ENCODE measurements at places on chromosomes 13 and 19.
A peak's percentile ranks its signal among the peaks of the same experiment; 100 is the strongest.

- no peak for DNase-seq
Observed at GRCh38 chr19:57210381-57210780, 19.1 kb downstream of the ZNF264 start.

DNA sequence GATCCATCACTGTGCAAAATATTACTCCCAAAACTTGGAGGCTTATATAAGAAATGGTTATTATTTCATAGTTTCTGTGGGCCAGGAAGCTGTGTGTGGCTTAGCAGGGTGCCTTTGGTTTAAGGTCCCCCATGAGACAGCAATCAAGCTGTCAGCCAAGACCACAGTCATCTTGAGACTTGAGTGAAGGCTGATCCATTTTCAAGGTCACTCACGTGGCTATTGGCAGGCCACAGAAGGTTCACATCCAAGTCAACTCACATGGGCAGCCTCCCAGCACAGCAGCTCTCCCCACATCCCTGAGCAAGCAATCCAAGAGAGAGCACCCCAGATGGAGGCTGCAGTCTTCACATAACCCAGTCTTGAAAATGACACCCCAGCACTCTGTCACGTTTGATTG lies 537.4 kb downstream of the MYO16 start:
- DNase-seq: no peak

GRCh38 chr19:38457202-38457601 lies 23.7 kb downstream of the RYR1 start:
- DNase-seq: no peak

DNA sequence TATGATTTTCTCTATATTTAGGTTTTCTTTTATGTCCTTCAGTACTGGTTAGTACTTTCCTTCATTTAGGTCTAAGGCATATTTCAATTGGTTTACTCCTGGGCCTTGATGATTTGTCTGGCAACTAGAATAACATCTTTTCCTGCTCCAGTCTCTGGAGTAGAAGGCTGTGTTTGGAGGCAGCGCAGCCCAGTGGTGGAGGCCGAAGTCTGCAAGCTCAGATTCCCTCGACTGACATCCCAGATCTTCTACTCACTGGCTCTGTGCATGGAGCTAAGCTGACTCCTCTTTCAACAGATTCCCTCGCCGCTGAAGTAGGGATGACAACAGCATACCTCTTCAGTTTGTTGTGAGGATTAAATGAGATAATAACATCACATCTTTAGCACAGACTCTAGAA lies 141.0 kb downstream of the RAP2A start:
- DNase-seq: no peak

GRCh38 chr13:107974409-107974808 lies 240.9 kb downstream of the LIG4 start:
- DNase-seq: no peak

GRCh38 chr13:114141261-114141996 lies 9.0 kb upstream of the RASA3 start:
- no peak for DNase-seq

DNA sequence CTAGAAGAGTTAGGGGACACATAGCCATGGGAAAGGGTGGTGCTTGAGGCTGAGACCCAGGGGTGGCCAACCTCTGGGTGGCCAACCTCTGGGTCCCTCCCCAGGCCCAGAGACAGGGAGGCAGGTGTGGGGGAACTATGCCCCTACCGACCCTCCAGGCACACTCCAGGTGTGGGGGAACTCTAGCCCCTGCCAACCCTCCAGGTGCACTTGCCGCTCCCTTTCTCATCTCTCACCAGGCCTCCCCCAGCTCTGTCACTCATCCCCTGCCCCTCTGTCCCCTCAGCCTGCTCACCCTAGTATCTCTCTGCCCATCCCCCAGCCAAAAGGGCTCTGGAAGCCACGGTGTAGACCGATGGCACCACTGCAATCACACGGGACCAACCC lies 10.6 kb upstream of the VSTM2B start:
- DNase-seq: no peak

- no peak for DNase-seq
Observed at GRCh38 chr13:31908696-31909411, 122.7 kb upstream of the FRY start.

DNA sequence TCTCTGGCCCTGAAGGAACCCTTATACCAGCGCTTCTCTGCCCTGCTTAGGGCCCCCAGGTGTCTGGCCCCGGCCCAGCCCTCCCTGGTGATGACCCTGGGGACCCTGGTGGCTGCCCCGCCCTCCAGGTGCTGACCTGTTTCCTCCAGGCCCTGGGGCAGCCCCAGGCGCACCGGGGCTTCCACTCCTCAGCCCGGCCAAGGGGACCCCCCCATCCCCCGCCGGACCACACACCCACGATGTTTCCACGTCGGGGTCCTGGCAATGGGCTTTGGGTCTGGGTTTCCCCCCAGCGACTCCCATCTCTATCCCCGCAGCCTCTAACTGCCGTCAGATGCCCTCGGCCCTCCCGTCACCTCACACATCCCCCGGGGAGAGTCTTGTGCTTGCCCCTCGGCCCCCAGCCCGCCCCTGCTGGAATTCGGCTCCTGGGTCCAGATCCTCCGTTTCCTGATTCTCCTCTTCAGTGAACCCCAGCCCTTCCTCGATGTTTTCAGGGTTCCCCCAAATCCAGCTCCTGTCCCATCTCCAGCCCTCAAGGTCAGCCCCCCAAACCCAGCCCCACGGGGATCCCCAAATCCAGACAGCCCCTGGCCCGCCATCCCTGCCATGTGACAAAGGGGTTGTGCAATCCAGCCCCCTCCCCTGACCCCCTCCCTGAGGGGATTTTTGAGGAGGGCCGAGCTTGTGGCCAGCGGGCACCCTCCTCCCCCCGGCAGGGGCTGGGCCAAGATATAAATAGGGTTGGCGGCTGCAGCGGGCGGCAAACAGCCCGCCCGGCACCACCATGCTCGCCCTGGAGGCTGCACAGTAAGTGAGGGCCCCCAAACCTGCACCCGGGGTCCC lies at the start of gene SPIB:
TSS of gene SPIB (plus strand) at position 763 of the 846 bp plus-strand sequence. CDS start at position 788, 25 bp downstream.
- DNase-seq: no peak

GRCh38 chr19:39823686-39824085 lies 10.3 kb downstream of the DYRK1B start:
- DNase-seq: no peak

DNA sequence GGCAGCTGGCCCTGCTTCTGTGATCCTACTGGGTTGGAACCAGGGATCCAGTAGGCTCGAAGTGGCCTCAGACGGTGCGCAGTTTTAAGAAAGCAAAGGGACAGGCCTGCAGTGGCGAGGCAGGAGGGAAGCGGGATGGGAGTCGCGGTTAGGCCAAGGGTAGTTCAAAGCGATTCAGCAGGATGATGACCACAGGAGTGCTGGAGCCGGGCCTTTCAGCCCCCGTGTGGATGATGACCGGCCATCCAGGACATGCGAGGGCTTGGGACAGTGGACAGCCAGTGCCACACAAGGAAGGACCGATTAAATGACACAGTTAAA lies 854 bp downstream of the RNASEH2B start:
- no peak for DNase-seq

DNA sequence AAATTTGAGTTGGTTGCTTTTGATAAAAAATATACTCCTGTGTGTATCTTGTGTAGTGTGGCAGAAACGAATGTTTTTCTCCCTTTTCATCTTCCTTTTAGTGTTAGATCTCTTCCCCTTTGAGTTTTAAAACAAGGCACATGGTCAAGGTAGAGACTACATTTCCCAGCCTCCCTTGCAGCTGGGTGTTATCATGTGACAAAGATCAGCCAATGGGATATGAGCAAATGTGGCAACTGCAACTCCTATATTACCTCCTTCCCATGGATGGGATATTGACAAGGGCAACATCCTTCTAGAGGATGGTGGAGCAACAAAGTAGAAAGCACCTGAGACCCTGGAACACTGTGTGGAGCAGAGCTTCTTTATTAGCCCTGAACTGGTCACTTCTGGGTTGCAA lies 42.4 kb downstream of the ADGRE3 start:
- DNase-seq: no peak

DNA sequence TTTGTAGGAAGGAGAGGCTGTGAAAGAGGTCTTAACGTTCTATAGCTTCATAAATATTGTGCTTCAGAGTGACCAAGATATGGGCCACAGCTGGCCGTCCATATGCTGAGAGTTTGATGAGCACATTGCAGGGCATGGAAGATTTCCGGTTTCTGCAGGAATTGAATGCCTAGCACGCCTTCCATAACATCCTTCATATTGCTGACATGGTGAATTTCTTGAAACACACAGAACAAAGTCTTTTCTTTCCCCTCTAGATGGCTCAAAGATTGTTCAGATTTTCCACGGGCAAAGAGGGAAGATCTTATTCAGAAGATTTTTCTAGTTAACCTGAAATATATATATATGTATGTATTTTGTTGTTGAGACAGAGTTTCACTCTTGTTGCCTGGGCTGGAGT lies 42.4 kb downstream of the ADGRE2 start:
- no peak for DNase-seq

DNA sequence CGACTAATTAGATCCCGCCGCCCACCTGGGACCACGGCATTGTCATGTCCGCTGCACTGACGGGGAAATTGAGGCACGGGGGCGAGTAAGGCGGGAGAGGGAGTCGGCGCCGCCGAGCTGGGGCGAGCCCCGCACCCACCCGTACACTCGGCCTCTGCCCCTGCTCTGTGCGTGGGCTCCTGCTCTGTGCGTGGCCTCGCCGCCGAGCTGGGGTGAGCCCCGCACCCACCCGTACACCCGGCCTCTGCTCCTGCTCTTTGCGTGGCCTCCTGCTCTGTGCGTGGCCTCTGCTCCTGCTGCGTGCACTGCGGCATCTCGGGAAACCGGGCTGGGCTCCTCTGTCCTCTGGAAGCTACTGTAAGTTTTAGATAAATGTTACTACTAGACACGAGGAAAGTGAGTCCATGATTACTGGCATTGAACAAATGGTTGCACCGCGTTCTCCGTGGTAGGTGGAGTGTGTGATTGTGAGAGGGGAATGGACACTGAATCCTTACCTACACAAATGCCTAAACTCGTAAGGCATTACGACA lies 826 bp upstream of the C1QTNF9 start:
- no peak for DNase-seq

DNA sequence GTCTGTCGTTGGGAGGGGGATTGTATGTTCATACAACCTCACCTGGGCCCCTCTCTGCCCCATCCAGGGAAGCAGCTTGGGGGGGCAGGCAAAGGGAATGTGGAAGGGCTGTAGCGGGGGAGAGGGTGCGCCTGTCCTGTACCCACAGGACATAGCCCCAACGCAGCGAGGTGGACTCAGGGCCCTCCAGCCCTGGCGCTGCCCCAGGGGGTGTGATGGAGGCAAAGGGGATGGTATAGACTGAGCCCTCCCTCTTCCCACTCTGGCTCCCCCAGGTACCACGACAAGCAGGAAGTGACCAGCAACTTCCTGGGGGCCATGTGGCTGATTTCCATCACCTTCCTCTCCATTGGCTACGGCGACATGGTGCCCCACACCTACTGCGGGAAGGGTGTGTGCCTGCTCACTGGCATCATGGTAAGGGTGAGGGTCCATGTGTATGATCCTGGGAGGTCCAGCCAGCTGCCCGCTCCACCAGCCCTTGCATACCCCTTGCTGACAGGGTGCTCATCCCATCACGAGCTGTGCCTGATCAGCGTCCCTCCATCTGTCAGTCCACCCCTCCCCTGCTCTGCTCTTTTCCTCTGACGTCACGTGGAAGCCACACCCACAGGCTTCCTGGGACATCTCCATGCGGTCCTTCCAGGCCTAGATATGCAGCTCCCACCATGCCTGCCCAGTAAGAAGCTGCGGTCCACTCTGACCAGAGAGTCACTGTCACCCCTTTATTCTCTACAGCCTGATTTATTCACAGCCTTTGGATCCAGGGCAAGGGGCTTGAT lies 18.3 kb downstream of the KCNN1 start:
- DNase-seq: no peak

DNA sequence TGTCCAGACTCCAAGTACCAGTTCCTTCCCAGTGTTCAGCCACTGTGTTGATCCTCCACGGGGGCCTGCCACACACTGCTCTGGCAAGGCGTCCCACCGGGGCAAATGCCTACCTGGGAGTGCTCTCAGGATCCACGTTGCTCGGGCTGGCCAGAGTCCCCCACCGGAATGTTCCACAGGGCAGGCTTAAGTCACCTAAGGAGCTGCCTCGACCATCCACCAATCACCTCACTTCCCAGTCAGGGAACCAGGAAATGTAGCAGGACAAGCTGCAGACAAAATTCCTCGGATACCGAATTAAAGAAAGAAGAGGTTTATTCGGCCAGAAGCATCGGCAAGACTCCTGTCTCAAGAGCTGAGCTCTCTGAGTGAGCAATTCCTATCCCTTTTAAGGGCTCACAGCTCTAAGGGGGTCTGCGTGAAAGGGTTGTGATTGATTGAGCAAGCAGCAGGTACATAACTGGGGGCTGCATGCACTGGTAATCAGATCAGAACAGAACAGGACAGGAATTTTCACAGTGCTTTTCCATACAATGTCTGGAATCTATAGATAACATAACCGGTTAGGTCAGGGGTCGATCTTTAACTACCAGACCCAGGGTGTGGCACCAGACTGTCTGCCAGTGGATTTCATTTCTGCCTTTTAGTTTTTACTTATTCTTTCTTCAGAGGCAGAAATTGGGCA lies 56.9 kb upstream of the EDNRB start:
- no peak for DNase-seq

DNA sequence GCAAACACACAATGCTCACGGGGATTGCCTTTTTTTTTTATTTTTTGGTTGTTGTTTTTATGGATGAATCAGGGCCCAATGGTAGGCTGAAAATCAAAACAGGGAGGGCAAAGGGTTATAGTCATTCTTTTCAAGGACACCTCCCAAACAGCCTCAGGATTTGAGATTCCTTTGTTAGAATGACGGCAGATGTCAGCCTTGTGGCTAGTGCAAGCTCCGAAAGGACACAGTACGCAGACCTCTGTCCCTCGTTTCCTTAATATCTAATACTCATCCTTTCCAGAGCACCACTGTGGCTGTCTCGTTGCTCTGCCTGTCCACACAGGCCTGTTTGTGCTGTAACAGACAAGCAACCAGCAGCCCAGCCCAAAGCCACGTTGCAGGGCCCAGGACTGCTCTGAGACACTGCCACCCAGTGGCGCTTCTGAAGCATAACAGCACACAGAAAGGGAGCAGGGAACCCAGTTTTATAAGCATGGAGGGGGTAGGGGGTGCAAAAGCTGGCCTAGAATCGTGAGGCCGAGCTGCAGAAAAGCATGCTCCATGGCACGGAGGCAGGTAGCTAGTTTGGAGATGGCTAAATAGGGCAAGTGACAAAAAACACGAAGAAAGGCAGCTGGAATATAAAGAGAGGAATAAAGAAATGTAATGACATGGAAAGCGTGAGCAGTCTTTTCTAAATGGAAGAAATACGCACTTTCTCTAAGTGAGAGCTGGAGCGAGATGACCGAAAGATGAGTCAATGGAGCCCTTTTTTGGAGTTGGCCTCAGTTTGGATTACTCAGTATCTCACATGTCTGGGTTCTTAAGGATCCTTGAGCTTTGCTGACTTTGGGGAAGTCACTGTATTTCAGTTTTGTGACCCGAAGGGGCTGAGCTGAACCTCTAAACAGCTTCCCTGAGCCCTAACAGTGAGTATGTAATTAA lies 40.7 kb upstream of the MEDAG start:
- peak; percentile 32 for DNase-seq

Data from activated CD4-positive, alpha-beta T cell treated with anti-CD3 and anti-CD28 coated beads, Interleukin-2, amount 50 U/mL, for 4 hours (primary cell).